Activated T-helper 2 cell treated with anti-CD3 and anti-CD28 coated beads, Interferon-gamma antibody, Interleukin-2, Interleukin-4, amounts not matched to agents 10 μg/mL and 5 μg/mL and 100 μg/mL, durations not matched to agents 14 hours and 24 hours and 36 hours (primary cell): ENCODE measurements at places on chromosomes 5 and 9.

- no peak for DNase-seq
Observed at GRCh38 chr5:35920890-35921289, 17.5 kb downstream of the CAPSL start.

GRCh38 chr5:9507974-9508373 is 37.9 kb downstream of the SEMA5A start:
- no peak for DNase-seq

GRCh38 chr9:91782708-91783214 is 167.3 kb downstream of the ROR2 start:
- DNase-seq: no peak

DNA sequence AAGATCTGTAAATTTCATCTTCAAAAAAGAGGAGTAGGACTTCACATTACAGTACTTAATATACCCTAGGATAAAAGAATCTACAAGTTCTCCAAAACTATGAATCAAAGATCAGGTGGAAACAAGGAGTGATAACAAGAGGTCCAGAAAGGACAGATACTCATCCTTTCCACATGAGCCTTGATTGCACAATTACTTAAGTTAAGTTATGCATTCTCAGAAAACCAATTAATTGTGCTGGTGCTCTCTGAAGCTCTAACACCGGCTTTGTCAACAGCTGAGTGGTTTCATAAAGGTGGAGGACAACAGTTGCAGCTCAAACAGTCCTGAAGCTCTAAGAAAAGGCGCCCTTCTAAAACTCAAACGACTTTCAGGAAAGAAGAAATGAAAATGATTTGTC is 251.9 kb downstream of the BNC2 start:
- DNase-seq: no peak

DNA sequence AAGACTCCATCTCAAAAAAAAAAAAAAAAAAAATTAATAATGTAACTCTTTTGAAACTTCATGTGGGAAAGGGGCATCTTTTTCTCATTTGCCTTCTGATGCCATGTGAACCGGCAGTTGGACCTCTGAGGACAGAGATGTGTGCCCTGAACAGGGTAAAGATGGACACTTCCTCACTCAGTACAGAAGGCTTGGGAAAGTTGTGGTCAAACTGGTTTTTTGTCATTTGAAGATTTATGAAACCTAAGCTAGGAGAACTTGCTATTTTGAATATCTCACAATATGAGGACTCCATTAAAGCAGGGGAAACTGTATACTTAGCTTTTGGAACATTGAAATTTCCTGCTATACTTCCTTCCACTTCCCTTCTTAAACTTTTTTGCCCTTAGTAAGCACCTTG is 147.5 kb upstream of the ALDH1B1 start:
- no peak for DNase-seq

- DNase-seq: no peak
Observed at GRCh38 chr9:125150349-125151245, 7.3 kb upstream of the SCAI start.

DNA sequence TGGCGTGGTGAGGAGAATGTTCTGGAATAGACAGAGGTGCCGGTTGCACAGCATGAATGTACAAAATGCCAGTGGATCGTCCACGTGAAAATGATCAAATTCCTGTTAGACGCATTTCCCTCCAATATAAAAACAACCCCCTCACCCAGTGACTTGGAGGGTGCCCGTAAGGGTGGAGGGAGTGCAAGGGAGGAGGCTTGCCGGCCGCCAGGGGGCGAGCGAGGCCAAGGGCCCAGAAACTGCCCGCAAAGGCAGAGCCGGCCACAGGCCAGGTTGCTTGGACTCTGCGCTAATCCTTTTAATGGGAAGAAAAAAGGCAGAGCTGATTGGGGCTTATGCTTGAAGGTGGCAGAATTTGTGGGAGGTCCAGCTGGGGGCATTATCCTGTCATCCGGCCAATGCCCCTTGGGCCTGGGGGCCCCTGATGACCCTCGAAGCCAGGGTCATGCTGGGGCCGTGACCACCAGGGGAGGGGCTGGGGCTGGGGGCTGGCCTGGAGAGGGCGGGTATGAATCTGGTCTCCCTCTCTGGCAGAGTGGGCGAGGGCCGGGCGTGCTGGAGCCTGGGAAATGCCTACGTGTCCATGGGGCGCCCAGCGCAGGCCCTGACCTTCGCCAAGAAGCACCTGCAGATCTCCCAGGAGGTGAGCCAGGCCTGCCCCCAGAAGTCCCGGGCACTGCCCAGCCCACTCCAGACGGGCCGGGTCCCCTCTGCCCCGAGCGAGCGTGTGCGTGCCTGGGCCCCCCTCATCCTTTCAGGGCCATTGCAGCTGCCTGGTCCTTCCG is 12.0 kb downstream of the GPSM1 start:
- no peak for DNase-seq

DNA sequence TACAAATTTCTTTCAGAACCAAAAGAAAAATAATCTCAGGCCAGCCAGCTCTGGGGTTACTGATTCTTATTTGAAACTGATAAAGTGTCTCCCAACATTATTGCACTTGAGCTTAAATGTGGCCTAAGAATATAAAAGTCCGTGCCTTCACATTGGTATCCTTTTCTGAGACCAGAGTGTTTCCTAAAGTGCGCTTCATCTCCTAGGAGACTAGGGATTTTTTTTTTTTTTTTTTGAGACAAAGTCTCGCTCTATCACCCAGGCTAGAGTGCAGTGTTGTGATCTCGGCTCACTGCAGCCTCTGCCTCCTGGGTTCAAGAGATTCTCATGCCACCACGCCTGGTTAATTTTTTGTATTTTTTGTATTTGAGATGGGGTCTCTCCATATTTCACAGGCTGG is 23.6 kb upstream of the KCNIP1 start:
- no peak for DNase-seq
